H1 (cell line): ENCODE measurements at places on chromosomes 11 and 22. TPM values are rescaled to one million over a fixed set of nuclear protein-coding genes. Genes with fewer than 3 reads are reported as not detected.
A peak's percentile ranks its signal among the peaks of the same experiment; 100 is the strongest.

DNA sequence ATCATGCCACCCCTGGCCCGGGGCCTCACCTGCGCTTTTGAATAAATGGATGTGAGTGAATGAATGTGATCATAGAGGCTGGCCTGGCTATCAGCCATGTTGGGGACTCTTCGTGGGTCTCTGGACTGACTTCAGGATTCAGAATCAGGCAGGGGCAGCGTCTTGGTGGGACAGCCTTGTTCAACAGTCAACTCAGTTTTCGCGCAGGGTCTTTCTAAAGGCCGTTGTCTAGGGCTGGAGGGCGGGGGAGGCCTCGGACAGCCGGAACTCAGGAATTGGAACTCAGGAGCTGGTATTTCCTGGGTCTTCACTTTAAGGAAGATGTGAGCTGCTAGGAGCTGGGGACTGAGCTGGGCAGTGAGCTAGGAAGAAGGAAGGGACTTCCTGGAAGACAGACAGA is 146.0 kb downstream of the CACNA1I start:
- no peak for DNase-seq
- H3K27ac ChIP-seq = no peak overlapping the region
- H3K27me3 ChIP-seq = no peaks in the 10 kb centered on the region
- no peak overlapping the region for H3K4me3 ChIP-seq

- no peak overlapping the region for H3K4me3 ChIP-seq
- peaks cover 3% of the 10 kb centered on the region for H3K4me1 ChIP-seq
- no peak for DNase-seq
- H3K27ac ChIP-seq = no peak overlapping the region
Measured at GRCh38 chr11:45657496-45658260, 7.7 kb downstream of the CHST1 start.

DNA sequence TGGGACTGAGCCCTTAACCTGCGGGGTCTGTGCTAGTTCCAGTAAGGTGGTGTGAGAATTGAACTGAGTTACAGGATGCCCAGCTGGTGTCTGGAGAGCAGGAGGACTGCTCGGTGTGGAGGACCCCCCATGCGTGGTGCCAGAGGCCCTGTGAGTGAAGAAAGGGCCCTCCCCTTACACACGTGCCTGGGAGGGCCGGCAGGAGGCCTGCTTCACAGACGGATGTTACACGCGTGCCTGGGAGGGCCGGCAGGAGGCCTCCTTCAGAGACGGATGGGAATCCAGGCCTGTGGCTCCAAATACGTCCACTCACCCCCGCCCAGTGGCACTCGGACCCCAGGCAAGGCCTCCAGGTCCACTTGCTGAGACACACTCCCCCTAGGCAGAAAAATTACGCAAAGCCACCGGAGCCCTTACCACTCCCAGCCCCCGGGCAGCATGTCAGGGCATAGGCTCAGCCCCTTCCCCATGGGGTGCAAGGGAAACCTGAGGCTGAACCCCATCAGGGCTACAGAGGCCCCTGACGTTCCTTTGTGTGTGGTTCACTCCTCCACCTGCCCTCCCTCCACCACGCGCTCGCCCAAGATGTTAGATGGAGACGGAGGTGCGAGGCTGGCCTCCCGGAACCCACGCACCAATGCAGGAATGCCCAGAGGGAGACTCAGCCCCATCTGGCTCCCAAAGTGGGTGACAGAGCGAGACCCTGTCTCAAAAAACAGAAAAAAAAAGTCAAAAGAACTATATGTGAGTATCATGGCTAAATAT is 227.8 kb downstream of the BRD1 start:
- H3K4me3 ChIP-seq = no peak overlapping the region
- H3K36me3 ChIP-seq = no peaks in the 10 kb centered on the region
- no peaks in the 10 kb centered on the region; the same call in 1 of the 2 replicates for H3K4me1 ChIP-seq
- no peak for DNase-seq

DNA sequence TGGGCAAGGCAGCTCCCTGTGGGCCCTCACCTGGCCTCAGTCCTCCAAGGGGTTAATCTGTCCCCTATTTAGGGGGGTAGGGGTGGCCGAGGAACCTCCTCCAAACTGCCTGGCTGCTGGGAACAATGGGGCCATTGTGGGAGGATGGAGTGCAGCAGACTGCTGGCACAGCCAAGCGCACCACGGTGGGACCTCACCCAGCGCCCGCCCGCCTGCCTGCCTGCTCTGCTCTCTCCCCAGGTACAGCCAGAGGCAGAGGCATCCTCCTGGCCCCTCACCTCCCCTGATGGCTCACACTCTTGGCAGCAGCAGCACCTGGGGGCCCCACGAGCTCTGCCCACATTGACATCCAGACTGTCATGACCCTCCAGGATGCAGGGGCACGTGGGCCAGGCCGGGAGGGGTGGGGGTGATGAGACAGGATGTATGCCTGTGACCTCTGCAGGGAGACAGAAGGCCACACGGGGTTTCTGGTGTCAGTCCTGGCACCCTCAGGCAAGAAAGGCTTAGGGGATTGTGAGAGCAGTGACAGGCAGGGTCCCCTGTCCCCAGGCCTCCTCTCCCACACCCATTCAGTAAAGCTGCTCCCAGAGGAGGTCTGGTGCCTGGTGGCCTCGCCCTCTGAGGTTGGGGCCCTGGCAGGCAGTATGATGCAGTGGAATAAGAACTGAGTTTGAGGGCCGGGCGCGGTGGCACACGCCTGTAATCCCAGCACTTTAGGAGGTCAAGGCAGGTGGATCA is 11.4 kb downstream of the BCL9L start:
- no peak overlapping the region for H3K4me3 ChIP-seq
- peak overlapping the region; percentile 66 for H3K27ac ChIP-seq
- H3K36me3 ChIP-seq = no peaks in the 10 kb centered on the region
- H3K27me3 ChIP-seq = no peaks in the 10 kb centered on the region
- no peak for DNase-seq

DNA sequence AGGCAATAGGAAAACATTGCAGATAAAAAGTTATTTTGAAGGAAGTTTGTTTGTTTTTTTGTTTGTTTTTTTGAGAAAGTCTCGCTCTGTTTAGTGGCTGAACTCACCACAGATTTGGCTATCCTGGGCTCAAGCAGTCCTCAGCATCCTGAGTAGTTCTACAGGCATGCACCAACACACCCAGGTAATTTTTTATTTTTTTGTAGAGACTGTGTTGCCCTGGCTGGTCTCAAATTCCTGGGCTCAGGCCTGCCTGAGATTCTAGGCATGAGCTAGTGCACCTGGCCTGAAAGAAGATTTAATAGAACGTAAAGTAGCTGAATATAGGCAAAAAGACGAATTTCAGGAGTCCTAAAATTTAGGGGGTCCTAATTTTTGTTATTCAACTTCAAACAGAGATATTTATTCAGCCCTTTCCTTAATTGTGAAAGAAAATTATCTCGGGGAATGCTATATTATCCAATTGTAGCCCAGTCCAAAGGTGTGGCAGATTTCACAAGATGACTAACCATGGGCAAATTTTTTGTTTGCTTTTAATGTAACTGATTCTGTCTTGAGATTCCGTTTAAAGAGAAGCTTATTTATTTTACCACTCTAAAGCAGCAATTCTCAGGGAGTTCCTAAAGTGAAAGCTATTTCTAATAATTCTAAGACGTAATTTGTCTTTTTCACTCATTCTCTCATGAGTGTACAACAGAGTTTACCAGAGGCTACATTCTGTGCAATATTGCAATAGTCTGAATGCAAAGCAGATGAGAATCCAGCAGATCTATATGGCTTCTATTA is 940 bp downstream of the IL18 start:
- no peak overlapping the region for H3K27ac ChIP-seq
- no peaks in the 10 kb centered on the region for H3K36me3 ChIP-seq
- no peaks in the 10 kb centered on the region for H3K27me3 ChIP-seq

The SEPTIN5 gene
- polyA plus RNA-seq = 6.0 and 9.1 TPM in 2 replicates

The SPINDOC gene
- polyA plus RNA-seq = 78.7 and 112 TPM in 2 replicates
